NAMALWA (cell line): ENCODE measurements at places on chromosomes 3 and 15.

GRCh38 chr15:65263313-65263712 lies 23.4 kb downstream of the PARP16 start:
- no peak for DNase-seq

DNA sequence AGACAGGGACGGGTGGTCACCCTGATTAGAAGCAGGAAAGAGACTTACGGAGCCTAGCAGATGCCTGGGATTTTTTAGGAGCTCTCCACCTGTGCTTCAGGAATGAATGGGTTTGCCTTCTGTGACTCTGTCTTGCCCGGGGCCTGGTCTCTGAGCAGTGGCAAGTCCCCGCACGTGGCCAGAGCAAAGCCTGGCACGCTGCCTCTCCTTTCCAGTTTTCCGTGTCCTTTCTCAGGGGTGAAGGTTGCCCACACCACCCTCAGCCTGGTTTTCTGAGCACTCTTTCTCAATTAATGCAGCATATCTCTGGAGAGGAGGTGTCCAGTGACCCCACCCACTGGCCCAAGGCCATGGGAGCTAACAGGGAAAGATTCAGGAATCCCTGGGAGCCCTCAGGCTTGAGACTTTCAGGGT lies 14.5 kb upstream of the CHST14 start:
- no peak for DNase-seq

DNA sequence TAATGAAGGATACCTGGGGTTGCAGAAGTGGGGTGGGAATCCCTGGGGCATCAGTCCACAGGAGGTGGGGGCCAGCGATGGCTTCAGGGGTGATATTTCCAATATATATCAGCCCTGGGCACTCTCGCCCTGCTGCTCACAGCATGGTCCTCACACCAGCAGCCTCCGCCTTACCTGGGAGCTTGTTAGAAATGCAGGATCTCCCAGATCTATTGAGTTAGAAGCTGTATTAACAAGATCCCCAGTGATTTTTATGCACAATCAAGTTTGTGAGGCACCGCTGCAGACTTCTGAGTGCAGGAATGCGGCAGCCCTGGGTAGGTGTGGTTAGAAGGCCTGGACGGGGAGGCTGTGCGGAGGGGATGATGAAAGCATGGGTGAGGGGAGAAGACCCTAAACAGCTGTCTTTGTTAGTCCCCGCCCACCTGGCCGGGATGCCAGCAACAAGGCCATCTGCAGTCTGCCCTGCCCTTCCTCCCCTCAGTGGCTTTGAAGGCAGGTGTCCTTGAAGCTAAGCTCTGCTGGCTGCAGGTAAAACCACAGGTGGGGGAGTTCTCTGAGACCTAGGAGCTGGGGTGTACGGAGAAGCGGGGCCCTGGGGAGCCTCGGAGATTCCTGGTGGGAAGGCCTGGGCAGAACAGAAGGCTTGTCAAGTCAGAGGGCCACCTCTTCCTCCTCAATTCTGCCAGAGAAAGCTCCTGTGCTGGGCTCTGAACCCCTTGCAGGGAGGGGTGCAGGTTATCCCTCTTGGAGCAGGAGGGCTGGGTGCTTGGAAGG lies 11.4 kb downstream of the FAM107A start:
- no peak for DNase-seq

GRCh38 chr3:99753268-99753975 lies 64.2 kb upstream of the CMSS1 start:
- peak; percentile 68 for DNase-seq

- DNase-seq: peak; percentile 76
Measured at GRCh38 chr15:83983634-83984458, 251.7 kb upstream of the GOLGA6L4 start.

DNA sequence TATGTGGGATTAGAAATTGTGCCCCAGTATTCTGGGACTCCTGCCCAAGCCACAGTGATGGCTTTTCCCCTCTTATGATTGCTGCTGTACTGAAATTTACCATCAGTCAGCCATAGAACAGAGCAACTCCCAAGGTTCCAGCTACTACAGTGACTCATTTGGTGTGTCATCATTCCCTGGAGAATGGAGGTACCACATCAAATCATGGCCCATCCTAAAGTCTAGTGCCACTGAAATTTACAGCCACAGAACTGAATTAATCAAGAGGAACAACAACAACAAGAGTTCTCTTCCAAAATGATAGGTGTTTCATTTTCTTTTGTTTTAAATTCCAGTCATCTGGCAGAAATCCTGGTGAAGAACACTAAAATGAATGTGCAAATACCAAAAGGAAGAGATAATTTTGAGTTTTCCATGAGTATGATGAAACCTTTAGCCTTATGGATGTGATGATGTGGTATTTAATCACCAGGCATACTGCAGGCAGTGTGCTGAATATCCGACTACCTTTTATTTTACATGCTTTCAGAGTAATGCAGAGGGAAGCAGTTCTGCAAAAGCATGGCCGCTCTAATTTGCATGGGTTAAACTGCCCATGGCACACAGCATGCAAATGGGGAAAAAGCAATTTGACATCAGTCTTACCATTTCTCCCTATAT lies 75.6 kb upstream of the SLC2A2 start:
- DNase-seq: no peak

DNA sequence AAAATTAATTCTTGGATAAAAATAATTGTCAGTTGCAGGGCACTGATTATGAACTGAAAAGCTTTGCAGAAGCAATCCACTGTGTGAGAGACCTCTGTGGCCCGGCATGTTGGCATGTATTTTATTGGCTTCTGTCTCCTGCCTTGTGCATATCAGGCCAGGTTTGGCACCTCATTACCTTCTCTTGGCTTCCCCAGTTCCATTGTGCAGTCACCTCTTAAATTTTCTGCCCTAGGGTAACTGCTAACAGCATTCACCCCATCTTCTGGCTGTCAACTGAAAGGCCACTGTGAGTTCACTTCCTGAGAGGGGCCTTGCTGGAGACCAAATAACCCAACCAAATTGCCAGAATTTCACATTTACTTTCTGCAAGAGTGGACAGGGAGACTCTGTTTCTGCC lies 92.7 kb upstream of the RARB start:
- no peak for DNase-seq

DNA sequence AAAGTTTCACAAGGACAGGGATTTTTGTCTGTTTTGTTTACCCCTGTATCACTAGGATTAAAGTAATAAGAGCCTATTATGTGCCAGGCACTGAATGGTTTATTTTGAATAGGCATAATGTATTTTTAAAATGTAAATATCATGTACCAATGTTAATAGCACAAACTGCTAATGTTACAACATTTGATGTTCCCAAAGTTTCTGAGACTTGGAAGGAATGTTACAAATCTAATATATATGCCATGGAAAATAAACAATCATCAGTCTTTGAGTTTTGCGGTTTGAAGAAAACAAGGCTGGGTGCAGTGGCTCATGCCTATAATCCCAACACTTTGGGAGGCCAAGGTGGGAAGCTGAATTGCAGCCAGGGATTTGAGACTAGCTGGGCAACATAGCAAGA lies 159.4 kb downstream of the CDIN1 start:
- no peak for DNase-seq

- no peak for DNase-seq
Measured at GRCh38 chr15:70171256-70171886, 73.7 kb upstream of the TLE3 start.

- no peak for DNase-seq
Measured at GRCh38 chr3:36693670-36694069, 70.7 kb downstream of the DCLK3 start.

DNA sequence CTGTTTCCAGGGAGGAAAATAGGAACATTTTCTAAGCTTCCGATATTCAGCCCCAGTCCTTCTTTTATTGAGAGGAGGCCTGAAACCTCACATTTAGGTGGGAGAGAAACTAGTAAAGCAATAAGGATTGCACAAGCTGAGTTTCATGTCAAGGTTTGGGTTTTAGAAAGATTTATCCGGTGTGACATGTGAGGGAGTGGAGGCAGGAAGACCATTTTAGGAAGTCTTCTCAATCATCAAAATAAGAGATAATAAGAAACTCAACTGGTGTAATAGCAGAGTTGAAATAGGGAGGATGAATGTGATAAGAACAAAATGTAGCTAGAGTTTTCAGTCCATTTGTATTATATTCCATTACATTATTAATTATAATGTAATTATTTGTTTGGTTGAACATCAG lies 27.7 kb upstream of the CLDN16 start:
- no peak for DNase-seq

GRCh38 chr3:146092230-146092629 lies 68.8 kb downstream of the PLOD2 start:
- DNase-seq: no peak

DNA sequence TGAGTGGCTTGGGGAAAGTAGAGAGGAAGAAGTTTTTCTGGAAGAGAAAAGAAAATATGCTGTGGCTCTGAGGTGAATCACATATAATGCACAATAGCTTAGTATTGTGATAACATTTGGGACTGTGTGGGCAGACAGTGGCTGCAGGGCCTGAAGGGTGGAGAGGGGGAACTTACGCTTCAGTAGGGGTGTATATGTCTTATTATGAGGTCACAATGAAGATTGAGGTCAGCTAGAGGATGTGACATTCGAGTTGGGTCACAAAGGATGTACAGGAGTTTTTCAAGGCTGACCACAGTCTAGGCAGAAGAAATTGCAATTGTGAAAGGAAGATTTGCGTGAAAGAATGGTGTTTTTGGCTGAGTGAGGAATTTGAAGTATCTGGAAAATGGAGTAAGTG lies 414.8 kb downstream of the LPP start:
- no peak for DNase-seq

GRCh38 chr15:50909010-50909317 lies 481 bp downstream of the AP4E1 start:
- DNase-seq: peak; percentile 62
